NCI-H1436 treated with DMSO at 0.1 percent for 48 hours (cell line): ENCODE measurements at places on chromosomes 16 and 17.

GRCh38 chr17:55435408-55435807 lies 13.8 kb upstream of the MMD start:
- DNase-seq, result no peak

DNA sequence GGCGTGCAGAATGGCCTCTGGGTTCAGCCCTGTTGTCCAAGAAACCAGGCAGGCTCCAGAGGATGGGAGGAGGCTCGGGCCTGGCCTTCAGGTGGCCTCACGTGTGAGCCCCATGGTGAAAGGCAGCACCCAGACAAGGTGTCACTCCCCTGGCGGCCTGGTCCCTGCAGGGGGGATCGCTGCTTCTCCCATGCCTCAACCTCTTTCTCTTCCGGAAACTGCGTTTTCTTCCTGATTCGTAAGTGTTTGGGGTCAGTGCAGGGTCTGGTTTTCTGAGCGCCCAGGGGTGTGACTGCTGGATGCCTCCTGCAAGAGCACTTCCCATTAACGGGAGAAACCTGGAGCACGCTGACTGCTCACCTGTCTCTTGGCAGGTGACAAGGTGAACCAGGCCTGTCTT lies 70.0 kb upstream of the CIBAR2 start:
- DNase-seq, result no peak

- no peak for DNase-seq
These were observed 107.9 kb downstream of the SMG6 start for GRCh38 chr17:2195729-2196128.

GRCh38 chr16:5025171-5025632 lies 8.5 kb downstream of the NAGPA start:
- DNase-seq, result no peak

DNA sequence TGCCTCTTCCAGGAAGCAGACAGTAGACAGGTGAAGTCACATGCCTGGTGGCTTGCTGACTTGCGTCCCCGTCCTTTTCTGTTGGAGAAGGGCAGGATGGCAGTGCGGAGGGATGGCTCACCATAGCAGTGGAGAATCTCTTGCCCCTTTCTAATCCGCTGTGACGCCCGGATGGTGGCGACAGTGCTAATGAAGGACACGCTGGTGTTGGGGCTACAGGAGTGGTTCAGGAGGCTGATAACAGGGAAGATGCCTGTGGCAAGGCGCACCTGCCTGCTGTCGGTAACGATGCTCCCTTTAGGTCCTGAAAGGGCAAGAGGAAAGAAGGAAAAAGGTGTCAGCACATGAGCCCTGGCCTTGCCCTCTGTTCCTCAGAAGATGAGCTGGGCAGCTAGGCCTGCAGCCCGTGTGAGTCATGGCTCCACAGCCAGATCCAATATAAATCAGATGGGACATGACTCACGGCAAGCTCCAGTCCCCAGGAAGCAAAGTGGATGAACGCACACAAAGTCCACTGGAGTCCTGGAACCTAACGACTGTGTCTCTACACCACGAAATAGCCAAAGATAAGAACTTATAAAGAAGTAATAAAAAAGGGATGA lies 25.5 kb downstream of the SERPINF1 start:
- no peak for DNase-seq

- DNase-seq, result no peak
These were observed 55.0 kb upstream of the ZNF469 start for GRCh38 chr16:88327561-88328312.

DNA sequence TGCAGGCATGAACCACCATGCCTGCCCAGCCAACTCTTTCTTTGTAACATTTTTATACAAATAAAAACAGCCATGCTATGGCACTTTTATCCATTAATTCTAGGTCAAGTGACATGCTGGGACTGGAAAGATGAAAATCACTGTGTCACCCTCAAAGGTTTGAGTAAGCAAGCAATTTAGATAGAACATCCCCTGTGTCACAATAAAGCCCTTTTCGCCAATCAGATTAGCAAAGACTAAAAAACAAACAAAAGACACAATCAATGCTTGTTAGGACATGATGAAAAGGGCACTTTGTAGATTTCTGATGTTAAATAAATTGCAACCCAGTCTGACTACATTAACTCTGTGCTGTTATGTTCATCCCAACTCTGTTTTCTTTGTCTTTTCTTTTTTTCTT lies 26.4 kb downstream of the CHP2 start:
- no peak for DNase-seq

- DNase-seq, result no peak
These were observed 27.9 kb upstream of the C16orf95 start for GRCh38 chr16:87344931-87345631.

GRCh38 chr16:47018223-47018891 lies 44.9 kb upstream of the DNAJA2 start:
- DNase-seq, result no peak

DNA sequence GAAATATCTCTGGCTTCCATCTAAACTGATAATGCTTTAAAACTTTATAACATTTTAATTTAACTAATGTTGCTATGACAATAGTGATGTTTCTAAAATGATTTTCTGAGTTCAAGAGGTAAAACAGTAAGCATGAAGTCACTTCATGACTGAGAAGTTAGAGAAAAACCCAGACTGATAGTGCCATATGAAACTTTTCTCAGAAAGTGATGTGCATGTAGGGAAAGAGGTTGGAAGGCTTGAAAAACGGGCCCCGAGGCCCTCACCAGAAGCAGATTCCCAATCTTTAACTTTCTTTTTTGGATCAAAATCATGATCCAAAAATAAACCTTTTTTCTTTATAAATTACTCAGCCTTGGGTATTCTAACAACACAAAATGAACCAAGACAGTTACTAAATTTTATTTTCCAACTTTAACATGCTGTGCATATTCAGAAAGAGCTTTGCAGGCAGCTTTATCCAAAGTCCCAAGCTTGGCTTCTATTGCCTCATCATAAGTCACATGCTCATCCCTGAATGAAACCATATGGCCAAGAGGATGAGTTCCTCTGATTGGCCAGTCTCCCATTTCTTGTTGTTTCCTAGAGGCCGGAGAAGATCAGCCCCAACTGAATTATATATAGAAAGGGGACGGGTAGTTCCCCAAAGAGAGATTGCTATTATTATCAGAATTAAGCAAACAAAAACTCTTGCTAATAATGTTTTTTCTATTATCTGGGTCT lies 357.6 kb upstream of the SALL1 start:
- DNase-seq, result no peak

DNA sequence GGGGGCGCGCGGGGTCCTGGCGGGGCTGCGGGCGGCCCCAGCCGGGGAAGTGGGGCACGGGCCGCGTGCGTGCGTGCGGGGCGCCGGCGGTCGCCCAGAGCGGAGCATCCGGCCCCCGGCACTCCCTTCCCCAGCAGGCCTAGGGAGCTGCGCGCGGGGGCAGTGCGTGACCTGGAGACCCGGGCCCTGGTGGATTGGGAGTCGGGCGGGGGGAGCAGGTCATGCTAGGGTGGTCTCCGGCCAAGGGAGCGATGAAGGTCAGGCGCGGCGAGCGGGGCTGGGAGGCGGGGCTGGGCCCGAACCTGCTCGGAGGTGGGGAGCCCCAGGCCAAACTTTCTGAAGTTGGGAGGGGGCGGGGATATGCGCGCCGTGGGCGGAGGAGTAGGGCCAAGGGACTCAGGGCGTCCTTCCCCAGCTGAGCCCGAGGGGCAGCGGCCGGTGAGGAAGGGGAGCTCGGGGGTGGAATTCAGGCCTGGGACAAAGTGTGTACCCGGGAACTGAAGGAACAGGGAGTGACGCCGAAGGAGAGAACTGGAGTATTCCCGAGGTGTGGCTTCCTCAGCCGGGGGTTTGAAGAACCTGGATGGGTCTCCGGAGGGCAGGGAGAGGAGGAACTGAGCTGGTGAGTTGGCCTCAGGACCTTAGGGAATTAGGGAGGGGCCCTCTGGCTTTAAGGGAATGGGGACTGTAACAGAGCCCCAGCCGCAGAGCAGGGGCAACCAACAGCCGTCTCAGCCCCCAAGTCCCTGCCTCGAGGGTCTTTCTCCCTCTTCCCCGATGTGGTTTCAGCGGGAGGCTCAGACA lies 589 bp downstream of the XYLT2 start:
- no peak for DNase-seq

- no peak for DNase-seq
These were observed 199.0 kb downstream of the MSI2 start for GRCh38 chr17:57455063-57455914.

GRCh38 chr16:22007509-22008214 lies at the start of gene MOSMO:
MOSMO (plus strand) TSS chr16:22008111; CDS start chr16:22008302, 191 bp downstream.
- no peak for DNase-seq

DNA sequence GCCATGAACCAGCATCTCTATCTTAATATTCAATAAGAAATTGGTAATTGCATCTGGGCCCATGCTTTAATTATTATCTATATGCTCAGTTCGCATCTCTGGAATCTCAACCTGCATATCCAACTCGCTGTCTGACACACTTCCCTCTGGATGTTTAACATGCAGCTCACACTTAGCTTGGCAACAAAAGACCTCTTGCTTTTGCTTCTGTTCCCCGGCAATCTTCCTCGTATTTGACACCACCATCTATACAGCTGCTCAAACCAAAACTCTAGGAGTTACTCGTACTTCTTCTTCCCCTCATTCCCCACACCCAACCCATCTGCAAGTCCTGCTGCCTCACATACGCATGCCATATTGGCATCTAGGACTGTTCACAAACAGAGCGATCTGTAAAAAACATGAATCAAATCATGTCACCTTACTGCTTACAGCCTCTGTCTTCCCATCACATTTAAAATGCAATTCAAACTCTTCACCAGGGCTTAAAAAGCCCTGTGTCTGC lies 300.6 kb downstream of the CEP112 start:
- DNase-seq, result no peak

DNA sequence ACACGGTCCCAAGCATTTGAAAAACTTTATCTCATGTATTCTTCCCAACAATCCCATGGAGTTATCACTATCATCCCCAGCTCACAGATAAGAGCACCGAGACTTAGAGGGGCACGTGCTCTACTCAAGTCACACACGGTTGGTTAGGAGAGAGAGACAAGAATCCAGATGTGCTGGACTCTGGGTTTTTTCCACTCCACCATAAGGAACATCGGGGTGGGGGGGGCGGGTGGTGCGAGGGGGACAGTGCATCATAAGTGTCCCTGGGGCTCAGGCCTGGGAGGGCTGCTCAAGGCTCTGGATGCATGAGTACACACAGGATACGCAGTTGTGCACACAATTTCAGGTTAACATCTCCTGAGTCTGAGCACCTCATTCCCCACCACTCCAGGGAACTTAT lies 7.4 kb downstream of the CDC42EP4 start:
- no peak for DNase-seq

DNA sequence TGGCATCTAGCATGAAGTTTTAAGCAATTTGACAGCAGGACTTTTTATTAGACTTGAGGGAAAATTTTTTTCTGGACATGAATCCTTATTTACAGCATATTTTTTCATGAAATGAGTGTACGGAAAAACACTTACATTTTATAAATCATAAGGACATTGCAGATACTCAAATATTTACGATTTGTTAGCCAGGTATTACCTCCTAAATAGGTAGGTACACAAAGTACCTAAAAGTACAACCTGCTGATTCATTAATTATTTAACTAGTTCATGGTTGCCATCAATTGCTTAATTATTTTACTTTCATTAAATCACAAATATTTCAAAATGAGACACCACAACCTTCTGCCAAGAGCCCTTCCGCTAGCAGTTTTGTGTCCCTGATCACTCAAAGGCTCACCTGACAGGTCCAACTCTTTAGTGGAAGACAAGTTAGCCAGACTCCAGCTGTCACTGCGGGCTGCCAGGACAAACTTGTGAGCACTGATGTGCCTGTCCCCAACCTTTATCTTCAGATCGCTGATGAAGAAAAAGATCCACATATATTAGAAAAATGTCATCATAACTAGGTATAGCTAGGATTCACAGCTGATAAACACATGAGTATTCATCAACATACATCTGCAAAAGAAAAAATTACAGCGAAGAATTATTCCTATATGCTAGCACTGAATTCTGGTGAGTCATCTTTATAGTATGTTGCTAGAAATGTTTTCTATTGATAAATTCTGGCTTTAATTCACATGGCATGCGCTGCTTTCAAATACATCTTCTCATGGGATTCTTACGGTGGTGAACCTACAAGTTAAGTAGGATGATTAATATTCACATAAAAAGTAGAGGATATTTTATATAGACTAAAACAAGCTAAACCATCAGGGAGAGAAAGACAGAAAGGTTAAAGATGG lies 28.2 kb downstream of the ANKFY1 start:
- no peak for DNase-seq

- no peak for DNase-seq
These were observed 94.0 kb downstream of the CACNG1 start for GRCh38 chr17:67138392-67138791.

GRCh38 chr16:84502581-84502980 lies 1.9 kb downstream of the MEAK7 start:
- no peak for DNase-seq

DNA sequence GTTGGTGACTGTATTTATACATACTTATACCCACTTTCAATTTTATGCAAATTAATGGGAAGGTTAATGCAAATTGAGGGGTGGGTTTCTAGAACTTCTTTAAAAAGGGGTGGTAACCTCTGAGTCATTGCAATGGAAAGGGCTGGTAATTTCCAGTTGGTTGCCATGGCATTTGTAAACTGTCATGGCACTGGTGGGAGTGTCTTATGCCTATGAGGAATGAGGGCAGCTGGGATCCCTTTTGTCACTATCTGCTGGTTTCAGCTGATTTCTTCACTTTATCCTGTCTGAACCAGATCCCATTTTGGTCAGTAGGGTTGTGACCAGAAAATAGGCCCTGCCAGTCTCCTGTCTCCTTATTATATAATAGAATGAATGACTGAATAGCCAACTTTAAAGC lies 1006.7 kb upstream of the GOT2 start:
- DNase-seq, result no peak

DNA sequence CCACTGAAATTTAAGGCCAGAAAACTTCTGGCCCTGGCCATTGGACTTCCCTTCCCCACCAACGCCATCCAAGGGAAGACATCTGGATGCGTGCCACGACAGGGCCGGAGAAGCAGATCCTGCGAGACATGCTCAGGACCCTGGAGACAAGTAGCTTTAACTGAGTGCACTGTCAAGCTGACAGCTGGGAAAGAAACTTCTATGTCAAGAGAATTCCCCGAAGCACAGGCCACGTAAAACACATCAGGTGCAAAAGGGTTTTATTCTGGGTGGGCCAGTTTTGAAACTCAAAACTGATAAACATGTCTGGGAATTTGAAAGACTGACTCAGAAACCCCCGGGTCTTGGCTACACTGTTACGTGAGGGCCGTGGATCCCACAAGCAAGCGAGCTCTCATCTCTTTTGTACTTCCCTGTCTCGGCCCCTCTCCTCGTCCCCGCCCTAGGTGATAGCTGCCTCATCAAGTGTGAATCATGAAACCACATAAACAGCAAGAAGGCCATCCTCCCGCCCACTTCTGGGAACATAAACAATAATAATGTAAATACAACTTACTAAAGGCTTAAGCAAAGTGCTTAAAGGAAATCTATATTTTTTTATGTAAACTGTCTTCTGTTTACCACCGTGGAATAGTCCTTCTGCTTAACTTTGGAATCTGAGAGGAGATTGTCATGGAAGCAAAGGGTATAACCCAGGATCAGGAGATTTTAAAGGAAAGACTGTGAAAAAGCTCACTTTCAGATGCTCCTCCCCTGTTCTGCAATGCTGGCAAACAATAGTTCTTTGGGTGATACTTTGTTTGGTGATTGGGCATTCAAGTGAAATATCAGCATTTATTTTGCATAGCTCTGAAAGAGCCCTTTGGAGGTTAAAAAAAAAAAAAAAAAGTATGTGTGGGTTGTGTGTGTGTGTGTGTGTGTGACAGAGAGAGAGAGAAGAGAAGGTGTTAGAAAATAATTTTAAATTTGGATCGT lies 406.0 kb upstream of the MAF start:
- no peak for DNase-seq

GRCh38 chr17:52120465-52120864 lies 38.0 kb downstream of the CA10 start:
- DNase-seq, result no peak
